SW 1271 (cell line): ENCODE measurements at places on chromosomes 3 and 15.
A peak's percentile ranks its signal among the peaks of the same experiment; 100 is the strongest.

DNA sequence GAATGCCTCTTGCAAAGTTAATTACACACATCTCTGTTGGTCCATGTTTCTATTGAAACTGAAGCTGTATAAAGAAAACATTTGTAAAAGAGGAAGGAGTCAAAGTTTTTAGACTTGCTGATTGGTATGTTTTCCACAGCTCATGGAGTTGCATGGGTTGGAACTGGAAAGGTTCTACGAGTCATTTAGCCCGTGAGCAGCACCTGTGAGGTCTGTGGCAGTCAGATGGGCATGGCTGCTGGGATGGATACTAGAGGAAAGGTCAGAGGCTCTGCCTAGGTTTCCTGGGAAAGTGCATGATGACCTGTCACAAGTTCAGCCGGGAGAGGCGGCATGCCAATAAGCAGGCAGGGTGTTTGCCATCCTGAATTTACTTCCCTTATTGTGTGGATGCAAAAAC lies 155.4 kb downstream of the CACNA1D start:
- DNase-seq, result no peak

- no peak for DNase-seq
Measured at GRCh38 chr3:14305324-14305723, 97.1 kb upstream of the SLC6A6 start.

GRCh38 chr3:98552232-98553020 lies 20.6 kb downstream of the GPR15 start:
- DNase-seq, result no peak

GRCh38 chr15:90456236-90456635 lies 68.2 kb downstream of the IQGAP1 start:
- DNase-seq, result no peak

DNA sequence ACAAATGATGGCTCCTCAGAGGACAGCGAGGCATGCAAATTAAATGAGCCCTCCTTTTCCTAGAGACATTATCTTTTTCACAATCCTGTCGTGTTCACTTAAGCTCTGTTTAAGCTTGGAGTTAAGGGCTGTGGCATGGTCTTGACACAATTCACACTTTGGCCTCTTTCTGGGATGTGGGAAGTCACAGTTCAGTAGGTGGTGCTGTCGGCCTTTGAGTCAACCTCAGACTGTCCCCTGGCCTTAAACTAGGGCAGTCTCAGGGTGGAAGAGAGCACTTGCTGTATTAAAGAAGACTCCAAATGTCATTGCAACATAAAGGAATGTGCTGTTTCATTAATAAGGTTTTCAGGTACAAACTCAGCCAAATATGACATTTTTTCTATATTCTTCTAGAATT lies 351.0 kb downstream of the MCTP2 start:
- no peak for DNase-seq

DNA sequence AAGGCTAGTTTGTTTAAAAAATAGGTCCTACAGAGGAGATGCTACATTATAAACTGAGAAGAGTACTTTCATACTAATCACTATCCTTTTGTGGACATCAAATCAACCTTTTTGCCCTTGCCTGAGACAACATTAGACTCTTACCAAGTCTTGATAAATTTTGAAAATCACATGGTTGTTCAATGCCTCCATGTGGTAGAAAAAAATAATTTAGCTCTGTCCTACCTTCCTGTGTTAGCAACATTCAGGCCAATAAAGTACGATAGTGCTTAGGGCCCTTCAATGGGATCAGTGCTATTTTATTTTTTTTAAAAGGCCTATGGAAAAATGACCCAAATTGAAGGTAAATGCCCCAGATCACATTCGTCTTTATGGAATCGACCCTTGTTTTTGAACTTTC lies 5.0 kb upstream of the UBE2E1 start:
- DNase-seq, result peak; percentile 10

GRCh38 chr3:169914321-169914720 lies 2.9 kb downstream of the SAMD7 start:
- DNase-seq, result no peak

GRCh38 chr3:193909387-193909786 lies 226.6 kb upstream of the HES1 start:
- DNase-seq, result no peak

GRCh38 chr15:57138349-57138788 lies 219.9 kb downstream of the TCF12 start:
- peak; percentile 71 for DNase-seq

DNA sequence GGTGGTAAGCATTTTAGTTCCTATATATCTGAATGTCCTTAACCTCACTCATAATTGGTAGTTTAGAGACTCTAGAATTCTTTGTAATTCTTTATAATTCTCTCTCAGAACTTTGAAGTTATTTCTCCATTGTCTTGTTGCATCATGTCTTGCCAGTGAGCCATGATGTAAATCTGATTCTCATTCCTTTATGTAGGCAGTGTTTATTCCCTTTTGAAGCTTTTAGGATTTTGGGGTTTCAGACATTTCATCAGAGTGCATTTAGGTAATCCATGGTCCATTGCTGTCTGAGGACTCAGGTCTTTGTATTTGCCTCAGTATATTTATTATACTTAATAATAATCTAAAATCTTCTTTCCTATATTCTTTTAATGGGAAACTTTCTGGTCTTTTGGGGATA lies 20.6 kb downstream of the CMC1 start:
- no peak for DNase-seq

- no peak for DNase-seq
Measured at GRCh38 chr3:68033867-68034266, 379.5 kb upstream of the SUCLG2 start.
